ENCODE measurements at places on chromosomes 6 and 20.

GRCh38 chr6:13201336-13201735, 127.0 kb downstream of the TBC1D7 start:
- DNase-seq: no peak

- no peak for DNase-seq
Measured at GRCh38 chr6:121858310-121858709, 422.9 kb downstream of the GJA1 start.

GRCh38 chr20:54688476-54688875, 213.1 kb downstream of the DOK5 start:
- no peak for DNase-seq

GRCh38 chr20:40467067-40467466, 222.0 kb downstream of the MAFB start:
- DNase-seq: no peak

- no peak for DNase-seq
Measured at GRCh38 chr6:86789779-86790411, 147.4 kb upstream of the HTR1E start.

- no peak for DNase-seq
Measured at GRCh38 chr20:51563174-51563485, 20.6 kb upstream of the NFATC2 start.

All from GM04503 (cell line).